ENCODE measurements at places on chromosomes 3 and 15.
A peak's percentile ranks its signal among the peaks of the same experiment; 100 is the strongest.

GRCh38 chr3:49248840-49249227 is 28.2 kb downstream of the C3orf62 start:
- DNase-seq = no peak

DNA sequence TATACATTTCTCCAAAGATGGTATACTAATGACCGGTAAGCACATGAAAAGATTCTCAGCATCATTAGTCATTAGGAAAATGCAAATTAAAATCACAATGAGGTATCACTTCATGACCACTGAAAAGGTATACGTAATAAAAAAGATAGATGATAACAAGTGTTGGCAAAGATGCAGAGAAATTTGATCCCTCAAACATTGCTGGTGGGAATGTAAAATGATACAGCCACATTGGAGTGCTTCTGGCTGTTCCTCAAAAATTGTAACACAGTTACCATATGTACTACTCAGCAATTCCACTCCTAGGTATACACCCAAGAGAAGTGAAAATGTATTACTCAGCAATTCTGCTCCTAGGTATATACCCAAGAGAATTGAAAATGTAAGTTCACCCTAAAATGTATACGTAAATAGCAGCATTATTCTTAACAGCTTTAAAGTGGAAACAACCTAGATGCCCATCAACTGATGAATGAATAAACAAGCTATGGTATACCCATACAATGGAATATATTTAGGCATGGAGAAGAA is 25.0 kb upstream of the KY start:
- DNase-seq = no peak

DNA sequence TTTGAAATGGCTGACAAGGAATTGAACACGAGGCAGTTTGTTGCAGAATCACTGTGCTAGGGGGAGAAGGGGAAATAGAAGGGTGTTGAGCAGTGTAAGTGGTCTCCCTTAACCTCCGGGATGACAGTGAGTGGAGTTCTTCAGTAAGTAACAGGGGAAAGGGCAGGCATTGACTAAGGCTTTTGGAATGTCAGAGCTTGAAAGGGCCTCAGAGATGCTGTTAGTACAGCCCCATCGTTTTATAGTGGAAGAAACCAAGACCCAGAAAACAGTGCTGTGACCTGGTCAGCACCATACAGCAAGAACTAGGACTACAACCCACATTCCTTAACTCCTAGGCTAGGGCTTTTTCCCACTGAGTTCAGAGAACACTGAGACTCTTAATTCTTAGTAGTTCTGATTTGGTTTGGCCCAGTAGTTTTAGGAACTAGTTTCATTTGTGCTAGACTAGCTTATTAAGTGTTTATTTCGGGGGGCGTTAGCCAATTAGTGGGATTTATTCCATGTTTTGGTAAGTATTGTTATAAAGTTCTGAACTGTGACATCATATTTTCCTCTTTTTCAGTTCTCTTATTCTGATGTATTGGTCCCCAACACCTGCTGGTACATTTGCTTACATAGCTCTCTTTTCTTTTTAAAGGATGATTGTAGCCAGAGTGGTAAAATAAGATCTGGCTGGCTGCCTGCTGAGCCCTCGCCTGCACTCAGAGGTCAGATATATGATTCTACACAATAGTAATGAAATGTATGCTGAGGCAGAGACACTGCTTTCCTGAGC is 34.2 kb downstream of the RAB11A start:
- DNase-seq = no peak

DNA sequence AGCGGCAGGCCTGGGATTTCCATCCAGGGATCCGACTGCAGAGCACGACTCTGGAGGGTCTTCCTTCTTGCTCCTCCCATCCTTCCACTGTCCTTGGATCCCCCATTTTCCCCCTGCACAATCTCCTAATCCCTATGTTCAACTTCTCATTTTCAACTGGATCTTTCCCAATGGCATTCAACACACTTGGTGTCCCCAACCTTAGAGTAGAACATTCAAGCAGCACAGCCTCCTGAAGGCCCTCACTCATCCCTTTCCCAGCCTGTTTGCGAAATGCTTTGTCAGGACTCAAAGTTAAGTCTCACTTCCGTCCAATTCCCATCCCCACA is 32.3 kb downstream of the RPN1 start:
- no peak for DNase-seq

DNA sequence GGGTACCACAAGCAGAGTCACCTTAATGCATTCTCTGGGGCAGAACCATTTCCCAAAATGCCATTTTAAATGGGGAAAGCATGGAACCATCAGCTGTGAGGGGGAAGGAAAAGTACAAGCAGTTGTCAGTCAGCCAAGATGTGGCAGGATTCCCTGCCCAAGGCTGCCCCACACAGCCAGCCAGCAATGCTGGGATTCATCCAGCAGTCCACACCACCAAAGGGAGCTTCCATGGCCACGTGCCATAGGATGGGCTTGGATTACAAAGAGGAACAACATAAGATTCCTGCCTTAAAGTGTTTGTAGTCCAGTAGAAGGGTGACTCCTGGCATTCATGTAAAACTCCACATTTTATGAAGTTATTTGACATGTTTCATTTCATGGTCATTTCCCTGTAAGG is 233.3 kb downstream of the SHOX2 start:
- DNase-seq = no peak

- no peak for DNase-seq
These were observed 31.6 kb downstream of the ZNF654 start for GRCh38 chr3:88090681-88091080.

DNA sequence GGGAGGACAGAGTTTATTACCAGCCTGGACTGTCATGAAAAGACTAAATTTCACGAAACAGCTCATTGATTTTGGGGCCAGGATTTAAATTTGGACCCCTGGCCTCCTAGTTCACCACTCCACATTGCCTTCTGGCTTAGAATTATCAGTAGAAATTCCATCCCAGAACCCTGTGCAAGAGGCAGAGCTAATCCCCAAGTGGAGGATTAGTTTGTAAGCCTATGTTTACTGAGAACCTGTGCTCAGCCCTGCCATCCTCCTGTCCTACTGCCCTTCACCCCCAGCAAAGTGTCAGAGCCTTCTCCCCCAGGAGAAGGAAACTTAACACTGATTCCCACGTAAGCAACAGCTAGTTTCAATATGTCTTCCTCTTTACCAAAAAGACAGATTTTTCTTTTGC is 99.4 kb downstream of the SST start:
- DNase-seq = no peak

GRCh38 chr3:29141918-29142275 is 139.0 kb upstream of the RBMS3 start:
- no peak for DNase-seq

GRCh38 chr15:29119847-29120246 is 149.8 kb downstream of the NSMCE3 start:
- no peak for DNase-seq

- no peak for DNase-seq
These were observed 1.3 kb downstream of the CAV3 start for GRCh38 chr3:8734908-8735307.

GRCh38 chr3:148309390-148310035 is 388.2 kb upstream of the AGTR1 start:
- peak; percentile 52 for DNase-seq

DNA sequence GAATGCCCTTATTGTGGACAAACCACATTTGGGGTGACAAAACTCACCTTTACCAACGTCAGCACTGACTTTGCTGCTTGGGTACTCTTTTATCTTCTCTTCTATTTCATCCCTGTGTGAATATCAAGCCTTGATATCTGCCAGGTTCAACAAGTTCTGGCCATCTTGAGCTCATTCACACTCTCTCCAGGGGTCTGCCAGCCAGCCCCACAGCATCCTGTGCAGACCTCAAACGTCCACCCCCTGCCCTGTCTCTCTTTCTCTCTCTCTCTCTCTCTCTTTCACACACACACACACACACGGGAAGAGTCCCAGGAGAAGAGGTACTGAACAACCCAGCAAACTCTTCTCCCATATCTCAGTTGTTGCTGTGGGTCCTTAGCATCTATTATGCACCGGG is 10.7 kb downstream of the ILDR1 start:
- no peak for DNase-seq

Measured in nephron progenitor cell (in vitro differentiated cells).